ENCODE measurements at places on chromosomes 5 and 9.

- no peak for DNase-seq
Measured at GRCh38 chr5:107235167-107235566, 435.6 kb downstream of the EFNA5 start.

- DNase-seq: no peak
Measured at GRCh38 chr5:132176521-132176945, 51.1 kb downstream of the P4HA2 start.

DNA sequence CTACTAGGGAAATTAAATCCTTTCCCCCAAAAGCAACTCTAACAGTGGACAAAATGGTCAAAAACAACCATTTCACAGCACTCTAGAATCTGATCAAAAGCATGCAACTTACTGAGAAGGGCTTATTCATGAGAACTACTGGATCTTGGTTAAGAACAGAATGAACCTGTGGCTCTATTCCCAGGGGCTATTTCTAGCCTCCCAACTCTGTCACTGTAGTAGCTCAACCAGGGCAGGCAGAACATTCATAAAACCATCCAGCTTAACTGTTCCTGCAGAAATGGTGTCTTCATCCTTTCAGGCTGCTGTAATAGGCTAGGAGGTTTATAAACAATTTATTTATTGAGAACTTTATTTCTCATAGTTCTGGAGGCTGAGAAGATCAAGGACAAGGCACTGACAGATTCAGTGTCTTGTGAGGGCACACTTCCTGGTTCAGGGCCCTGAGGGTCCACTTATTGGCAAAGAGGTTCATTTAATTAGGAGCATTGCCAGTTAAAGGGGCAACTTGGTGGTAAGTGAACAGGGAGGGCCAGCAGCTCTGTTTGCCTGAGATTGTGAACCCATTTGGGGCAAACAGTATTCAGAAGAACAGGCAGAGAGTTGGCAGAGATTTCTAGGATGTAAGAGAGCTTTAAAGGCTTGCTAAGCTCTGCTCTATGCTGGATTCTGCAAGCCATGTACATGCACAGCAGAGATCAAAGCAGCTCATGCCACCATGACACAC is 238.5 kb upstream of the FBXL7 start:
- no peak for DNase-seq

DNA sequence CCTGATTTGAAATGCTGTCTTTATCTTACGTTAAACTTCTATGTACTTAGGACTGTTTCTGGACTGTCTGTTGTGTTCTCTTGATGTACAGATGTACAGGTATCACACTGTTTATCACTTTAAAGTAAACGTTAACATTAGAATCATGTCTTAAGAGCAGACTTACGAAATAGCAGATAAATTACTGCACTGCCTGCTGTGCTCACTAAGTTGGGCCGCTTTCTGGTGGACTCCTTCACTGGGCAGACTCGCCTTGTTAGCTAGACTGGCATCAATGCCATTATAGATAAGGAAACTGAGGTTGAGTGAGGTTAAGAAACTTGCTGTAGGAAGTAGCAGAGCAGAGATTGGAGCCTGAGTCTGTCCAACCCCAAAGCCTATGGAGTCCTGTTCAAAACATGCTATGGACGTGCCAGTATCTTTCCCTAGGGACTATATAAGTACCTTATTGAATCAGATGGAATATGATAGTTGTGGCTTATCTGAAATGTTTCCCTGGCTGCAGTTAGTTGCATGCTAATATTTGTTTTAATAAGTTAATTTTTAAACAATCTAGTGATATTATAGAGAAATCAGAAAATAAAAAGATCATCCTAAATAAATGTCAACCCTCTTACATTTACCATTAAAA is 16.9 kb downstream of the ZNF618 start:
- no peak for DNase-seq

GRCh38 chr5:35160486-35161116 is 69.7 kb downstream of the PRLR start:
- DNase-seq: no peak

- DNase-seq: no peak
Measured at GRCh38 chr9:136115206-136115605, 3.5 kb downstream of the TMEM250 start.

GRCh38 chr9:35863583-35863982 is 6.6 kb downstream of the OR13J1 start:
- DNase-seq: no peak

DNA sequence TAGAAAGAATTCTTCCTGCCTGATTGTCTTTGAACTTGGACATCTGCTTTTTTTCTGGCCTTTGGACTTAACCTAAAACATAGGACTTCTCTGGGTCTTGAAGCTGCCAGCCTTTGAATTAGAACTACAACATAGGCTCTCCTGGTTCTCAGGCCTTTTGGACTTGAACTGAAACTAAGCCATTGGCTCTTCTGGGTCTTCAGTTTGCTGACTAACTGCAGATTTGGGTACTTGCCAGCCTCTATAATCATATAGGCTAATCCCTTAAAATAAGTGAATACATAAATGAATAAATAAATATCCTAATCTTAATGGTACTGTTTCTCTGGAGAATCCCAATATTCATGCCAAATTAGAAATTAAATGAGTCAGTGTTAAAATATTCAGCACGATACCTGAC is 473.4 kb upstream of the PAPPA start:
- no peak for DNase-seq

- no peak for DNase-seq
Measured at GRCh38 chr9:105259731-105260612, 15.5 kb downstream of the SLC44A1 start.
